Dermis blood vessel endothelial cell (primary cell): ENCODE measurements at places on chromosomes 5 and 9. TPM values are rescaled to one million over a fixed set of nuclear protein-coding genes. Genes with fewer than 3 reads are reported as not detected.

The ERAP2 gene
- total RNA-seq = 8.4 and 132 TPM in 2 replicates

The SLC9A3 gene
- total RNA-seq = 1.5 TPM in 2 replicates

The CSF1R gene
- not detected in 2 replicates for total RNA-seq

The SPATA31D4 gene
- not detected in 2 replicates for total RNA-seq

The SLCO4C1 gene
- 0.14 and 0.17 TPM in 2 replicates for total RNA-seq

The FOXE1 gene
- 0.09 and 0.17 TPM in 2 replicates for total RNA-seq

The DIRAS2 gene
- 0.34 and 1.0 TPM in 2 replicates for total RNA-seq

The C8G gene
- total RNA-seq = 1.7 TPM in 1 of 2 replicates, not detected in the other

The C1QTNF2 gene
- total RNA-seq = 0.17 and 0.28 TPM in 2 replicates

The NXNL2 gene
- total RNA-seq = 0.28 TPM in 1 of 2 replicates, not detected in the other

The CATSPER3 gene
- total RNA-seq = 0.34 TPM in 1 of 2 replicates, not detected in the other

The ADAMTS16 gene
- not detected in 2 replicates for total RNA-seq

The TRIM41 gene
- total RNA-seq = 9.0 and 9.2 TPM in 2 replicates

The CARD9 gene
- 0.34 and 1.1 TPM in 2 replicates for total RNA-seq

The TEX48 gene
- total RNA-seq = not detected in 2 replicates

The PCDHGC5 gene
- 0.56 and 1.5 TPM in 2 replicates for total RNA-seq

The PCDHGB1 gene
- 1.4 and 1.5 TPM in 2 replicates for total RNA-seq

The SPINK13 gene
- not detected in 2 replicates for total RNA-seq

The ATP10B gene
- total RNA-seq = 0.05 TPM in 1 of 2 replicates, not detected in the other
